DMS79 (cell line): ENCODE measurements at places on chromosomes 12 and 14.

GRCh38 chr12:28027947-28028724 lies 55.6 kb upstream of the PTHLH start:
- DNase-seq = peak; percentile 8

DNA sequence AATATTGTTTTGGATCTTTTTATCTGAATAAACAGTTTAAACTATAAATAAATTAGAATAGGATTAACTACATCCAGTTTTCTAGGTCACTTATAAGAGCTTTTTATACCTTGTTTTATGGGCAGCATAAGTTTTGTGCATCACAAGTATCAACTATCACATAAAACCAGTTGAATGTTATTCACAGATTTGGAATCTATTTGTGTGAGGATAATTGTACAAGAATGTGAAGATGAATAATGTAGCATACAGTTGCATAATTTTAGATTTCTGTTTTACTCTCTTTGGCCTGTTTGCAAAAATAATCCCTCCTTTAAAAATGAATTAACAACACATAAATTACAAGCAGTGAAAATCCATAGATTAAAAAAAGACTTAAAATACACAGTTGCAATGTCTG lies 88.8 kb downstream of the SCFD1 start:
- DNase-seq = no peak

- DNase-seq = no peak
These were observed 124.6 kb downstream of the ERC1 start for GRCh38 chr12:1115484-1116231.

DNA sequence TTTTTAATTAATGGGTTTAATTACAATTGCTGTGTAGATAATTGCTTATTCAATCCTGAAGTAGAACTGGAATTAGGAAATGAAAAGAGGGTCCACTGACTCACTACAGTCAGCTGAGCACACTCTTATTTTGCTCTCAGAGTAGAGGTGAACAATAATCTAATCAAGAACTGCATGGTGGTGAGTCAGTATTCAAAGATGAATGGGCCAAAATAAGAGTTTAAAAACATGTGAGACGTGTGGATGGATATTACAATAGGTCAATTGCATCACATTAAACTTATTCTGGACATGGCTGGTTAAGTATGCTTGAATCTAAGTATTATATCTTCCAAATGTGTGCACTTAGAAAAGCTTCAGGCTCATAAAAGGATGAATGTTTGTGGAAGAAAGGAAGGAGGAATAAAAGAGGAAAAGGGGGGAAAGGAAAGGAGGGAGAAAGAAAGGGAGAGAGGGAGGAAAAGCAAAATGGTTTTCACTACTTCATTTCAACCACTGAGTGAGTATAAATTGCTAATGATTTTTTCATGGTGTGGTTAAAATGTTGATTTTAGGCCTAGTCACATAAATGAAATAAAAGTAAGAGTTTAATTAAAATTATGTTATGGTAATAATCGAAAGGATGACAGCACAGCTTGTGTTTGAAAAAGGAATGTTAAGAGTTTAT lies 27.0 kb upstream of the EEA1 start:
- DNase-seq = no peak

DNA sequence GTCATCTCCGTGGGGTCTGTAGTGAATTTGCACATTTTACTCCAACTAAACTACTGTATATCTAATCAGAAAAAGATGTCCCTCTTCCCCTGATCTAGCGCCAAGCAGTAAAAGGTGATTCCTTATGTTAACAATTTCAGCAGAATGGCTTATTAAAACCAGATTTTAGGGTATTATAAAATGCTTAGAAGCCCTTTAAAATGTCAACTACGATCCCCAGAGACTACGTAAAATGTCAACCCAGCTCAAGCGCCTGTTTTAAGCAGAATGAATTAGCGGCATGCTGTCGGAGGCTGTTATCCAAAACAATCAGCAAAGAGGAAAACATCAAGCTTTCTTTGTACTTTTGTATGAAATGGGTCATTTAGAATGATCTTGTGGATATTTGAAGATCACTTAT lies 408.9 kb downstream of the SOX5 start:
- DNase-seq = no peak

DNA sequence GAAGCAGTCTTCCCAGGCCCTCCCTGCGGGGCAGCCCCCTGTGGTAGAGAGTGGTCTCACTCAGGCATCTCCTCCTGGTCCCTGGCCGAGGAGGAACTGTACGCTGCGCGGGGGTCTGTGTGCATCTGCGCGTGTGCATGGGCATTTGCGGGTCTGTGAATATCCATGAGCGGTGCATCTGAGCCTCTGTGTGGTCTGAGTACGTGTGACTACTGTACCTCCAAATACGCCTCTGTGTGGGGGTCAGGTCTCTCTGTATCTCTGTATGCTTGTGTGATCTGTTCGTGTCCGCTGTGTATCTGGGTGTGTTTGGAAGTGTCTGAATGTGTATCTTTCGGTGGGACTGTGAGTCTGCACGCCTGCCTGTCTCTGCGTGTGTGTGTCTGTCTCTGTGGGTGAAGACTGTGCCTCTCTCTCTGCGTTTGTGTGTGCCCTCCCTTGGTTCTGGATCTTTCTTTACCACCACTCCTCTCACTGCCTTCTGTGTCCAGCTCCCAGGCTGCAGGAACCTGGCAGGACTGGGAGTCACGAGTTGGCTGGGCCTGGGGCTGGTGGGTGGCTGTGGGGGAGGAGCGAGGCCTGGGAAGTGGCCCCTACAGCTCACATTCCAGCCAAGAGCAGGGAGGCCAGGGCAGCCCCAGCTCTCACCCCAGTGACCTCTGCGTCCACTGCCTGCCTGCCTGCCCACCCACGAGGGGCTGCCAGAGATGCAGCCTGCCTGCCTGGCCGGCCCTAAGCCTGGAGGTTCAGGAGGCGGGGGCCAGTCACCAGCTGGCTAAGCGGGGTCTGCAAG lies 1.1 kb upstream of the PGF start:
- DNase-seq = no peak

GRCh38 chr14:96705422-96706092 lies 91.6 kb upstream of the VRK1 start:
- no peak for DNase-seq

DNA sequence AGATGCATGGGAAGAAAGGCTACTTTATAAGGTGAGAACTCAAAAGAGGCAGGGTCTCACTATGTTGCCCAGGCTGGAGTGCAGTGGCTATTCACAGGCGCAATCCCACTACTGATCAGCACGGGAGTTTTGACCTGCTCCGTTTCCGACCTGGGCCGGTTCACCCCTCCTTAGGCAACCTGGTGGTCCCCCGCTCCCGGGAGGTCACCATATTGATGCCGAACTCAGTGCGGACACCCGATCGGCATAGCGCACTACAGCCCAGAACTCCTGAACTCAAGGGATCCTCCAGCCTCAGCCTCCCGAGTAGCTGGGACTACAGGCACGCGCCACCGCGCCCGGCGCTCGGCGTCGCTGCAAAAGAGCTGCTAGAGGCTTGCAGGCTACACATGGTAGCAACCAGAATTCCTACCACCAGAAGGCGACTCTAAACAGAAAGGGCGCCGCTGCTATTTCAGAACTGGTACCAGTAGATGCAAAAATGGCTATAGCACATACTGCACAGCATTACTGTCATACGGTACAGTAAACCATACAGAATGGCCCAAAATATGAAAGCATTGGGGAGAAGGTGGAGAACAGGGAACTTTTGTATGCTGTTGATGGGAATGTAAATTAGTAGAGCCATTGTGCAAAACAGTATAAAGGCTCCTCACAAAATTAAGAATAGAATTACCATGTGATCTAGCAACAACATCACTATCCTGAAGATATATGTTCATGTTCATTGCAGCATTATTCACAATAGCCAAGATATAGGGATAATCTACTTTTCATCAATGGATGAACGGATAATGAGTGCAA lies 1.2 kb upstream of the NEMF start:
- DNase-seq = peak; percentile 53

GRCh38 chr12:31205054-31205453 lies 120.9 kb downstream of the SINHCAF start:
- DNase-seq = no peak
